ENCODE measurements at places on chromosomes 12 and 14. TPM values are rescaled to one million over a fixed set of nuclear protein-coding genes. Genes with fewer than 3 reads are reported as not detected.

Gene CDCA3
- not detected for total RNA-seq

- H3K4me1 ChIP-seq: no peaks in the 10 kb centered on the region
- H3K36me3 ChIP-seq: no peaks in the 10 kb centered on the region
- no peak overlapping the region for H3K27ac ChIP-seq
- no peaks in the 10 kb centered on the region for H3K27me3 ChIP-seq
Observed at GRCh38 chr14:69580009-69580577, 5.4 kb upstream of the CCDC177 start.

DNA sequence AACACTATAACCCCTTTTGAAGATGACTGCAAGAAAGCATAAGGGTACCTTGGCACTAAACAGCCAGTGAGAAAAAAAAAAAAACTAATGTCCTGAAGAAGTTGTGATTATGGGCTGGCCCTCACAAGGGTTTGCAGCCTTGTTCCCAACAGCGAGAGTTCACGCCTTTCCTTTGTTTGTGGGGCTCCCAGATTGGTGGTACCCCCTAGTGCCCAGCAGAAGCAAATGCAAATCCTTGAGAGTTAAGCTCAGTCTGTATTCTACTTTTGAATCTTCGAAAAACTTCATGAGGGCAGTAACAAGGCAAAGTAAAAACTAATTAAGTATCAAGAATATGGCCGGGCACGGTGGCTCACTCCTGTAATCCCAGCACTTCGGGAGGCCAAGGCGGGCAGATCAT, 238.9 kb upstream of the LMO3 start:
- no peak overlapping the region for H3K27ac ChIP-seq
- no peaks in the 10 kb centered on the region for H3K27me3 ChIP-seq
- no peak overlapping the region for H3K4me3 ChIP-seq
- H3K4me1 ChIP-seq: no peaks in the 10 kb centered on the region
- DNase-seq: no peak

GRCh38 chr14:97994020-97994531, 1196.9 kb downstream of the VRK1 start:
- no peaks in the 10 kb centered on the region for H3K27me3 ChIP-seq
- no peak overlapping the region for H3K27ac ChIP-seq
- DNase-seq: no peak
- no peaks in the 10 kb centered on the region for H3K4me1 ChIP-seq
- no peaks in the 10 kb centered on the region for H3K36me3 ChIP-seq
- no peak overlapping the region for H3K4me3 ChIP-seq

DNA sequence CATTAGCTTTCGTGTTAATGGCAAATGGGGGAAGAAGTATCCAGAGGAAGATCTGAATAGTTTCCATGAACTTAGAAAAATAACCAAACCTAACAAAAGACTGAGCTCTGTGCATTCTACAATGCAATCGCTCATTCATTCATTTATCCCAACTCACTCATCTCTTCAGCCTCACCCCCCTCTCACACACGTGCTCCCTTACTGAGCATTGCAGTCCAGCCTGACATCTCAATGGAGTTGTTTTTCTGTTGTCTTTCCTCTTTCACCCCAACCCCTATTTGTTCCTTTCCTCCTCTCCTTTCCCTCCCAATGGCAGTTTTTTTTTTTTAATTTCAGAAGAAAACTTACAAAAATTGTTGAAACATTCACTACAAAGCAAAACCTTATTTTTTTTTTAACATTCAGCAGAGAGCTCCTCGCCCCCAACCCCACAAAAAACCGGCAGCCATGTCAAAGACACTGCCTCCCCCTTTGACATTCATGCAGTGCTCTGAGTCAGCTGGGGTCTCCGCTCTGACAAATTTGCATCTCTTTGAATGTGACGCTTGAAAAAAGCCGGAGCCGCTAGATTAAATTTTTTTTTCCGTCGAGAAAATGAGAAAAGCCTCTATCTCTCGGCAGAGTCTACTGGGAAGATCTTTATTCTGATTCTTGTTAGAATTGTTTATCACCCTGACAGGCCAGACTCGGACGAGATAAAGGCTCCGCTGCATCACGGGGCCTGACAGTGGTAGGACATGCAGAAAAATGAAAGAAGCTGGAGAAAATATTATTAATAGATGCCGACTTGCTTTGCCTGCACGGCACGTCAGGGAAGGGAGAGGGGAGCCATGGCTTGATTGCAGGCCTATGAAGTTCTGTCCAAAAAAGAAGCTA, 775.6 kb downstream of the VRK1 start:
- no peaks in the 10 kb centered on the region for H3K36me3 ChIP-seq
- DNase-seq: no peak
- H3K27me3 ChIP-seq: no peaks in the 10 kb centered on the region
- no peaks in the 10 kb centered on the region for H3K4me1 ChIP-seq

DNA sequence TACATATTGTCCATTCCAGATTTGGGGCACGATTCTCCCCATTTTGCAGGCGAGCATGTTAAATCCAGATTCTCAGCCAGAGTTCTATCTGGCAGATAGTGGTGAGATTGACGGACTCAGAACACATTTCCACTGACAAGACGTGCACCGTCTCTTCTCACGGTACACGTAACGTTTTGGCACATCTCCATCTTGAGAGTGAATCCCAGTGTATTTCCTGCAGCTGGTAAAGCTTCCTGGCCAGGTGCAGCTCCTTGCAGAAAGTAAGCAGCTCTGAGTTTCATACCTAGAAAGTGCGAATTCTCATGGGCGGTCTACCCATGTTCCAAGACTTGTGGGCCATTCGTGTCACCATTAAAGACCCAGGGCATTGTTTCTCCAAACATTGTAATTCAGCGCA, 102.6 kb downstream of the TSPAN9 start:
- DNase-seq: no peak
- H3K36me3 ChIP-seq: no peaks in the 10 kb centered on the region
- no peak overlapping the region for H3K27ac ChIP-seq
- H3K4me1 ChIP-seq: peaks cover 3% of the 10 kb centered on the region
- H3K27me3 ChIP-seq: no peaks in the 10 kb centered on the region

DNA sequence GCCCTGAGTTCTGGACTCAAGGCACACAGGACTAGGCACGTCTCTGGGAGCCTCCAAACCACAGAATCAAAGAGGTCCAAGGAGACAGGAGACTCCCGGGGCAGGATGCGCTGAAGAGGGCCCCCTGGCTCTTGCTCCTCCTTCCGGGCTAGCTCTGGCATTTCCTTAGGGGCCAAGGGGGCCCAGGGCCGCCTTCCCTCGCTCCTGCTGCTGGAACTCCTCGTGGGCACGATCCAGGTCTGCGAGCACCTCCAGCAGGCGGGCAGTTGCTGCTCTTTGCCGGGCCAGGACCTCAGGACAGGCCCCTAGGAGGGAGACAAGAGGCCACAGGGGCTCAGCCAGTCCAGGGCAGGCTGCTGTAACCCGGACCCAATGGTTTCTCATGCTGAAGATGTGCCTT, 35.8 kb downstream of the RASAL1 start:
- H3K36me3 ChIP-seq: no peaks in the 10 kb centered on the region
- H3K27ac ChIP-seq: no peak overlapping the region
- DNase-seq: no peak
- H3K4me3 ChIP-seq: no peak overlapping the region
- peaks cover 5% of the 10 kb centered on the region for H3K27me3 ChIP-seq

- no peak overlapping the region for H3K4me3 ChIP-seq
- peaks cover 3% of the 10 kb centered on the region for H3K27me3 ChIP-seq
- no peak overlapping the region for H3K27ac ChIP-seq
- no peaks in the 10 kb centered on the region for H3K36me3 ChIP-seq
- no peaks in the 10 kb centered on the region for H3K4me1 ChIP-seq
- DNase-seq: no peak
Observed at GRCh38 chr14:102538602-102539543, 29.3 kb upstream of the ANKRD9 start.

GRCh38 chr12:129641926-129642325, 261.9 kb downstream of the TMEM132D start:
- H3K27me3 ChIP-seq: no peaks in the 10 kb centered on the region
- no peak overlapping the region for H3K27ac ChIP-seq
- no peaks in the 10 kb centered on the region for H3K36me3 ChIP-seq
- DNase-seq: no peak
- H3K4me3 ChIP-seq: no peak overlapping the region

GRCh38 chr12:68154779-68155178, 4.8 kb downstream of the IFNG start:
- no peaks in the 10 kb centered on the region for H3K36me3 ChIP-seq
- no peak overlapping the region for H3K4me3 ChIP-seq
- H3K27me3 ChIP-seq: no peaks in the 10 kb centered on the region
- H3K4me1 ChIP-seq: no peaks in the 10 kb centered on the region
- H3K27ac ChIP-seq: no peak overlapping the region
- DNase-seq: no peak

Measured in ascending aorta (tissue), 2 donors.